ENCODE measurements at places on chromosomes 16 and 17.

DNA sequence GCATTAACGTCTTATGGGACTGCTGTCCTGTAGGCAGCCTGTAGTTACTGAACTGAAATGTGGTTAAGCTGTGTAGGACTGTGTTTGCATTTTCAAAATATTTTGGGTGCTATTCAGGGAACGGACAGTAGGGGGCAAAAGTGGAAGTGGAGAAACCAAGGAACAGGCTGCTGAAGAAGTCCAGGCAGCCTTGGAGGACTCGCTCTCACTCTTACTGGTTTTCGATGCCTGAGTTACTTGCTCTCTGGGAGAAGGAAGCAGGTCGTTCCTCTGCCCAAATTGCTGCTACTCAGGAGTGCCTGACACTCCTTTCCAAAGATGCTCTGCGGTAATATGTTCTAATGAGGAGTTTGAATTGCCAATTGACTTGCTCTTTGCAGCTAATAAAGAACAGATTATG is 64.5 kb upstream of the RBFOX1 start:
- no peak for DNase-seq

DNA sequence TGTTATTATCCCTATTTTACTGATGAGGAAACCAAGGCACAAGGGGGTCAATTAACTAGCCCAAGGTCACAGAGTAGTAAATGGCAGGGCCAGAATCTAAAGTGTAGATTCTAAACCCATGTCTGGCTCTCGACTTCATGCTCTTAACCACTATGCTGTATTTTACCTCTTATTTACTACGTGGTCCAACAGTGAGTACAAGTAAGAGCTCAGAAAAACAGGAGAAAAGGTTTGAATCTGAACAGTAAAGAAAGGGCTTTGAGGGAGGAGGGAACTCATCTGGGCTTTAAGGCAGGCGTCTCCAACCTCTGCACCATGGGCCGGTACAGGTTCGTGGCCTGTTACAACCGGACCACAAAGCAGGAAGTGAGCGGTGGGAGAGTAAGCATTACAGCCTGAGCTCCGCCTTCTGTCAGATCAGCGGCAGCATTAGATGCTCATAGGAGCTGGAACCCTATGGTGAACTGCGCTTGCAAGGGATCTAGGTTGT is 62.9 kb downstream of the SMURF2 start:
- DNase-seq = no peak

GRCh38 chr17:45332989-45333701 is 16.3 kb upstream of the MAP3K14 start:
- no peak for DNase-seq

DNA sequence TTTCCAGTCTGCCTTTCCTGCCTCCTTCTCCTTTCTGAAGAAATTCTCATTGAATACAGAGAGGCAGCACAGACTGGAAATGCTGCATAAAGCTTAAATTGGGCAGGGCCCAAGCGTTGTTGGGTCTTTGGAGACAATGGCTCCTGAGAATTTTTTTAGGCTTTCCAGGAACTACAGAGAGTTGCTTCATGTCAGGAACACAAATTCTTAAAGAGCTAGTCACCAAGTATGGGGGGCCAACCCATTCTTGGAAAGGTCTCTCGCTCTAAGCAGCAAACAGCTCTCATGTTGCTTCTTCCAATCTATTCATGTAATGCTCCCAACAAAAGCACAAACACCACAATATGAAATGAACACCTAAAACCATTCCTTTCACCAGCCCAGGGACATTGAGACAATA is 6.9 kb downstream of the HNF1B start:
- no peak for DNase-seq

- DNase-seq = no peak
Observed at GRCh38 chr16:12097523-12098428, 121.2 kb downstream of the SNX29 start.

GRCh38 chr17:65629234-65629690 is 67.8 kb upstream of the AXIN2 start:
- no peak for DNase-seq

DNA sequence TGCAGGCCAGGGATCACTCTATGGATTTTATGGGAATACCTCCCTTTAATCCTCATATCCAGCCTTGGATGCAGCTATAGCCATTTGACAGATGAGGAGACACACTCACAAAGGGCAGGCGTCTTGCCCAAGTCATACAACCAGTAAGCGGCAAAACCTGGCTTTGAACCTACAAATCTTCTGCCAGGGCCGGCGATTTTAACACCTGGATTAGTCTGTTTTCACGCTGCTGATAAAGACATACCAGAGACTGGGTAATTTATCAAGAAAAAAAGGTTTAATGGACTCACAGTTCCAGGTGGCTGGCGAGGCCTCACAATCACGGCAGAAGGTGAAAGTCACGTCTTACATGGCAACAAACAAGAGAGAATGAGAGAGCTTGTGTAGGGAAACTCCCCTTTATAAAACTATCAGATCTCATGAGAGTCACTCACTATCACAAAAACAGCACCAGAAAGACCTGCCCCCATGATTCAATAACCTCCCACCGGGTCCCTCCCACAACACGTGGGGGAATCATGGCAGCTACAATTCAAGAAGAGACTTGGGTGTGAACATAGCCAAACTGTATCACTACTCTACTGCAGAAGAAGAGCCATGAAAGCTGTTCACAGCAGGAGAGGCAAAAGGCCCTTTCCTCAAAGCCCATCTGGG is 67.5 kb downstream of the XYLT1 start:
- no peak for DNase-seq

GRCh38 chr16:88809068-88809675 is 2.6 kb downstream of the APRT start:
- no peak for DNase-seq

- DNase-seq = peak; percentile 50
Observed at GRCh38 chr16:15427648-15428239, 6.6 kb upstream of the BMERB1 start.

DNA sequence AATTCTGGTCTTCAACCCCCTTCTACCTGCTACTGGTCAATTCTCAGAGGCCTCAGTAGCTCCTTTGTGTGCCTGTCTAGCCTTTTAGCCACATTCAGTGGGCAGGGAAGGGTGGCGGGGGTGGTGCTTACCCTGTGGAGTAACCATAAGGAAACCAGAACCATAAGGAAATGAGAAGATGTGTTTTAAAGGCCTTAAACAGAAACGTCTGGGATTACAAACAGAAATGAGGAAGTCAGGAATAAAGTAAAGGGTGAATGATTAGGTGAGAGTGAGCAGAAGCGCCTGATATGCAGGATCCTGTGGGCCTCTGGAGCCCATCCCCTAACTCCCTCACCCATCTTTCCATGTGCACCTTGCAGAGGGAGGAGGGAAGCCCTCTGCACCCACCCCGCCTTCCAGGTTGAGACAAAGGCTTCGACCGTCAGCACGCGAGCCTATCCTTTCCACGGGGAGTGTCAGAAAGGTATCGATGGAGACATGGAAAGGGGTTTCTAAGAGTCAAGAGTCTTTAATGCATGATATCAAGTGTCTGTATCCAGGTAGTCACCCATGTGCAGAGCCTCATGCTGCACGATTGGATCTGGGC is 20.4 kb downstream of the KIAA0513 start:
- no peak for DNase-seq

DNA sequence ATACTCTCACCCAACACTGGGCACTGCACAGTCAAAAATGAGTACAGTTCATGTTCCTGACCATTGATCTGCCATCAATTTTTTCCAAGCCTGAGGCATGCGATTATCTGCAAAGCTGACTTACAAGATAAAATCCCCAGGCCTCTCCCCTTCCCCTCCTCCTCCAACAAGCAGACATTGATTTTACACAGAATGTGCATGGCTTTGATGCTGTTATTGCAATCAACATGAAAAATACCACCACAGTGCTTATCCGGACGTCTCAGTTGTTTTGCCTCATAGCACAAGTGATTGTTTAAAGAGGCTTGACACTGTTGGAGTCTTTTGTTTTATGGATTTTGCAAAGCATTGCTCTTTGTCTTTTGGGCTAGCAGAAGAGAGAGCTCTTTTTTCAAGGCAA is 163.8 kb downstream of the TOX3 start:
- DNase-seq = no peak

DNA sequence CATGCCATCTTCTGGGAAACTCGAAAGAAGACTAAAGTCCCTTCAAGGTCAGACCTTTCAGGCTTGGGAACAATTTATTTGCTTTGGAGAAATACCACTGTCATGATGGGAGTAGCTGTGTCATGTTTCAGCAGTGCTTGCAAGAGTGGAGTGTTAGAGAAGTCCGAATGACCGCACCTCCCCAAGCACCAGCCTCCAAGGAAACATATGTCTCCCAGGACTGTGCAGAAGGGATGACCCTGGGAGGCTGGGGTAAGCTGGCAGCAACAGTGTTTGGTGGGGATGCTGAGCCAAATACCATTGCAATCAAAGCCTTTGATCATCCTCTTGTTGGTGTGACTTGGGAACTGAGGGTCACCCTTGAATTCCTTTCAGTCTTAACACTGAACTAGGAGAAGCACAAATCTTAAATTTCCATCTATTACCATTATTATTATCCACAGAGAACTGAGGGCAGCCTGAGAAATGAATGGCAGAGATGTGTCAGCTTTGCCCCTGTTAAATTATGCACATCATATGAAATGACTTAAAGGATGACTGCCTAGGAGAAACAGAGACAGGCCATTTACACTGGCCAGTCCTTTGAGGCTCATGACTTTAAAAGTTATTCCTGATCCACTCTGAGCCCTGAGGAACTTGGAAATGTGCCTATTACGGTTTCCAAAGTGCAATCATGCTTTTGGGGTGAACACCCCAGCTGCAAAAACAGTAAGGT is 244.9 kb downstream of the CA10 start:
- no peak for DNase-seq

- no peak for DNase-seq
Observed at GRCh38 chr17:56326001-56326359, 172.7 kb downstream of the ANKFN1 start.

- DNase-seq = no peak
Observed at GRCh38 chr17:68693896-68694295, 92.7 kb upstream of the FAM20A start.

- DNase-seq = no peak
Observed at GRCh38 chr16:4376126-4376892, 4.7 kb downstream of the VASN start.

DNA sequence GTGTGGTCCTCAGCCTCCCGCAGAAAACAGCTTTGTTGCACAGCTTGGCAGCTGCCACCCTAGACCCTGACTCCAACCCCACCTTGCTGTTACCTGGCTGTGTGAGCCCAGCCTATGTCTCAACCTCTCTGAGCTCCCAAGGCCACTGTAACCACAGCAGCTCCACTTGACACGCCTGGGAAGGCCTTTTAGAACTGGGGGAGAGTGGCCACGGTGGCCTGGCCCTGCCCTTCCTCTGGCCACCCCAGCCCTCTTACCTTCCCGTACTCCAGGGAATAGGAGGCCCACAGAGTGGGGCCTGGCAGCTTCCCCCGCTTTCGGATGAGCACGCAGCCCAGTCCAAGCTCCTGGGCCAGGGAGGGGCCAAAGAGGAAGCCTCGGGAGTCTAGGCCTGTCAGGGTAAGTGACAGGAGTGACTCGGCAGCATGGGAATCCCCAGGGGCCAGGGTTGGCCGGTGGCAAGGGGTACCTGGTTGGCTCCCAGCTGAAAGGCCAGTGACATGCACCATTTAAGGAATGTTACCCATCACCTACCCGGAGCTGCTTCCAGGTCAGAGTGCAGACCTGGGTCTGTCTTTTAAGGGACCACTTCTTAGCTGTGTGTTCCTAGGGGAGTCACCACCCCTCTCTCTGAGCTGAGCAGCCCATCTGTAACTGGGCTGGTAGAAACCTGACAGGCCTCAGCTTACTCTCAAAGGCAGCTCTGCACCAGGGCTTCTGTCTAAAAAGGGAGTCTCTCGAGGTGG is 1.4 kb downstream of the APRT start:
- DNase-seq = no peak

- no peak for DNase-seq
Observed at GRCh38 chr17:42691021-42691545, 8.8 kb downstream of the CNTNAP1 start.

GRCh38 chr17:76296186-76296585 is 11.9 kb downstream of the QRICH2 start:
- no peak for DNase-seq

DNA sequence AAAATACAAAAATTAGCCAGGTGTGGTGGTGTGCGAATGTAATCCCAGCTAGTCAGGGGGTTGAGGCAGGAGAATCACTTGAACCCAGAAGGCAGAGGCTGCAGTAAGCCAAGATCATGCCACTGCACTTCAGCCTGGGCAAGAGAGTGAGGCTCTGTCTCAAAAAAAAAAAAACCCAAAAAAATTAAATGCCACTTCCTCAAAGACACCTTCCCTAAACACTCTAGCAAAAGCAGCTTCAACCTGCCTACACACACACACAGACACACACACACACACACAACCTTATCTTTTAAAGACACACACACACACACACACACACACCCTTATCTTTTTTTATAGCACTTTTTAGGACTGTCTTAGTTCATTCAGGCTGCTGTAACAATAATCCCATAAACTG is 201.7 kb upstream of the PSMD7 start:
- DNase-seq = no peak

DNA sequence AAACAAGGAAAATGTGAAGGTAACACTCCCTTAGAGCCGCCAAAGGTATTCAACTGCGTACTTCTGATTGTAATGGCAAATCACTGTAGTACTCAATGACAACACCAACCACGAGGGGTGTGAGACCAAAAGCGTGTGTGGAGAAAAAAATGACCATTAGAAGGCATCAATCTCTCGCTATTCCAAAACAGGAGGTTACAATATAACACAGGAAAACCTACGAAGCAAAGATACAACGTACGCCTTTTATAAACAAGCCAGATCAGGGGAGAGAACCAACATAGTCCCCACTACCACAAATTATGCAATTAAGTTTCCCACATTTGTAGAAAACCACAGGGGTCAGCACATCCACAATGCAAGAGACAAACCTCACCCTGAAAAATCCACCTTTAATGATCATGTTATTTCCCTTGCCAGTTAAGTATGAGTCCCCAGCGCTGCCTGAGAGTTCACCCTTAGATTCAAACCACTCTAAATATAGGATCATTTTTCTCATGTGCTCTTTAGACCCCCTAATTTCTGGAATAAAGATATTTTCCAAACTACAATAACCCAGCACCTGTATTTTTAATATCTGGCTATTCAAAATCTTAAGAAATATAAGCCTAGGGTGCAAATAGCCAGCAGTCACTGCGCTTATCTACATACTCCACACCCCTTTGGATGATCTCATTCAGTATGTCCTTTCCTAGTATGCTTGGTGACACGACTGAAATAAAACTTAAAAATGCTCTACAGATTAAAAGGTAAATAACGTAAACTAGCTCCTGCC is 12.4 kb downstream of the TEX14 start:
- no peak for DNase-seq
